T1000 (cell line): ENCODE measurements at places on chromosomes 3 and 15.

- no peak for DNase-seq
Observed at GRCh38 chr15:27746401-27746955, 352.6 kb downstream of the OCA2 start.

GRCh38 chr15:81087066-81087465, 47.0 kb upstream of the CFAP161 start:
- no peak for DNase-seq

GRCh38 chr3:53219895-53220483, 35.8 kb downstream of the TKT start:
- peak; percentile 70 for DNase-seq

DNA sequence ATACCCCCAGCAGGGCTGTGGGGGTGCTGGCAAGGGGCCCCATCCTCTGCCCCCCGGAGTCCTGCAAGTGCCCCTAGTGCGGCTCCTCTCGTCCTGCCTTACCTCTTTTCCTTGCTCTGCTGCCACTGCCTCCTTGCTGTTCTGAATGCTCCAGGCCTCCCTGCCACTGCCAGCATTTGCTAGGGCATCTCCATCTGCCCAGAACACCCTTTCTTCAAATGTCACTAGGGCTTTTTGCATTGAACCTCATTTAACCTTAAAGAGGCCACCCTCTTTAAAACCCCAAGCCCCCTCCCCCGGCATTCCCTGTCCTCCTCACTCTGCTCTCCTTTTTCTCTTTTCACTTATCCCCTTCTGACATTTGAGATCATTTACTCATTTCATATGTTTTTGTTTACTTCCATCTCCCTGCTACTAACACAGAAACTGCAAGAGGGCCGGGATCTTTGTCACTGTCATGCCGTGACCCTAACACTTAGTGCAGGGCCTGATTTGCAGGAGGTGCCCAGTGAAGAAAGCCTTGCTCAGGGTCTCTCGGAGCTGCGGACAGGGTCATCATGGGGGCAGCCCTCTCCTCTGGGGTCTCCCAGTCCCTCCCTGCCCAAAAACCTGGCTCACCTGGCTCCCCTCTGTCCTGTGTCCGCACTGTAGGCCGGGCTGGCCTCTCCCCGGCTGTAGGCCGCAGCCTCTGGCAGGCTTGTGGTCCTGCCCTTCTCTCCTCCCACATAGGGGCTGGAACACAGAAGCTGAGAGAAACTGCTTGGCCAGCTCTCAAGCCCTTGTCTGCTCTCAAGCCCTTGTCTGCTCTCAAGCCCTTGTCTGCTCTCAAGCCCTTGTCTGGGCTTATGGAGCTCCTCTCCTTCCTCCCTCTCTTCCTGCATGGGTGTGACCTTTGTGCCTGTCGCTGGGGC, at the start of gene ACOX2:
TSS of gene ACOX2 (minus strand) at position 690 of the 911 bp plus-strand sequence. CDS start 2,084 bp downstream, outside the sequence.
- no peak for DNase-seq

DNA sequence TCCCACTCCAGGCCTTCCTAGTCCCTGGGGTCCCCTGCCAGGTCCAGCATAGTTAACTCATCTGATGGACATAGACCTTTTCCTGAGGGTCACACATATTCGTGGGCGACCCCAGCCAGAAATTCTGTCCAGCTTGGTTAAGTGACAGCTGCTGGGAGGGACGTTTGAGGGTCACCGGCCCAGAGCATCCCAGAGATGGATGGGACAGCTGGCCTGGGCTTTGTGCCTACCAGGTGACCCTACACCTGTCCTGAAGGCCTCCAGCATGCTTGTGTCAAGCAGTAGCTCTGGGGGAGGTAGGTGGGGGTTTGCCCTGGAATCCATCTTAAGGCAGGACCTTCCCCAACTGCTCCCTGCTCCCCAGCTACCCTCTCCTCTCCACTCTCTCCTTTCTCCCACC, 9.1 kb upstream of the DAG1 start:
- no peak for DNase-seq

GRCh38 chr3:178352326-178353005, 183.8 kb upstream of the KCNMB2 start:
- peak; percentile 6 for DNase-seq

- DNase-seq, result no peak
Observed at GRCh38 chr3:168117853-168118313, 22.2 kb upstream of the GOLIM4 start.

DNA sequence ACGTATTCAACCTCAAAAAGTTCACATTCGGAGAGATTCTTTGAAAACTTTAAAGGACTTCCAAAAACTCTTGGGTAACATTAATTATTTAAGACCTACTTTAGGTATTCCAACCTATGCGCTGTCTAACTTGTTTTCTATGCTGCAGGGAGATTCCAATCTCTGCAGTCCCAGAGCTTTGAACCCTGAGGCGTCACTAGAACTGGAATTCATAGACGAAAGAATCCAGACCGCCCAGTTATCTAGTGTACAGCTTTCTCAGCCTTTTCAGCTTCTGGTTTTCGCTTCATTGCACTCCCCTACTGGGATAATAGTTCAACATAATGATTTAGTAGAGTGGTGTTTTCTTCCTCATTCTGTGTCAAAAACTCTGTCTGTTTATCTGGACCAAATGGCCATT, 711.3 kb downstream of the ROBO1 start:
- DNase-seq, result no peak

DNA sequence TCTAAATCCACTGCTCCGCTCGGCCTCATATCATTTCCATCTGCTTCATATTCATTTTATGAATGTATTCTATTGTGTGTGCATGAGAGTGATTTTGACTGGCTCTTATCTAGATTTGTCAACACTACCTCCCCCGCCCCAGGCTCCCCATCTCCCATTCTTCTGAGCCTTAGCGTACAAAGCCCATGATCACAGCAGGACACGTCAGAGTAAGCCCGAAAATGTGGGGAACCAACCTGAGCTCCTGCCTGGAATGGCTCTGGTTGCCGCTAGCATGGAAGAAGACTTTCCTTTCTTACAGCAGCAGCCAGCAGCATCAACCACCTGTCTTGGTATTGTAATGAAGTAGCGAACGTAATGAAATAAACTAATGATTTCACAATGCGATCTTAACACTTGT, 61.4 kb downstream of the GABRB3 start:
- no peak for DNase-seq

GRCh38 chr3:112755845-112756613, 90.6 kb downstream of the CD200R1L start:
- DNase-seq, result no peak

- no peak for DNase-seq
Observed at GRCh38 chr15:84863565-84864443, 20.7 kb upstream of the SLC28A1 start.

- DNase-seq, result no peak
Observed at GRCh38 chr3:39541917-39542329, 74.4 kb downstream of the MOBP start.

- DNase-seq, result no peak
Observed at GRCh38 chr3:153379516-153379915, 217.5 kb downstream of the RAP2B start.
